ENCODE measurements at places on chromosomes 2 and 18.

DNA sequence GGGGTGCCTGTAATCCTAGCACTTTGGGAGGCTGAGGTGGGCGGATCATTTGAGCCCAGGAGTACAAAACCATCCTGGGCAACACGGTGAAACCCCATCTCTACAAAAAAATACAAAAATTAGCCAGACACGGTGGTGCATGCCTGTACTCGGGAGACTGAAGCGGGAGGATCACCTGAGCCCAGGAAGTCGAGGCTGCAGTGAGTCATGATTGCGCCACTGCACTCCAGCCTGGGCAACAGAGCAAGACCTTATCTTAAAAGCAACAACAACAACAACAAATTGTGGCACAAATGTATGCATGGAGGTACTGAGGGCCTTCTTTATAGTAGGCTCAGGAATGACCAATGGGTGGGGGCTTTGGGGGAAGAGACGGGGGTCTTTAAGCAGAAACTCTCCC, 38.5 kb downstream of the HPCAL1 start:
- DNase-seq: no peak

DNA sequence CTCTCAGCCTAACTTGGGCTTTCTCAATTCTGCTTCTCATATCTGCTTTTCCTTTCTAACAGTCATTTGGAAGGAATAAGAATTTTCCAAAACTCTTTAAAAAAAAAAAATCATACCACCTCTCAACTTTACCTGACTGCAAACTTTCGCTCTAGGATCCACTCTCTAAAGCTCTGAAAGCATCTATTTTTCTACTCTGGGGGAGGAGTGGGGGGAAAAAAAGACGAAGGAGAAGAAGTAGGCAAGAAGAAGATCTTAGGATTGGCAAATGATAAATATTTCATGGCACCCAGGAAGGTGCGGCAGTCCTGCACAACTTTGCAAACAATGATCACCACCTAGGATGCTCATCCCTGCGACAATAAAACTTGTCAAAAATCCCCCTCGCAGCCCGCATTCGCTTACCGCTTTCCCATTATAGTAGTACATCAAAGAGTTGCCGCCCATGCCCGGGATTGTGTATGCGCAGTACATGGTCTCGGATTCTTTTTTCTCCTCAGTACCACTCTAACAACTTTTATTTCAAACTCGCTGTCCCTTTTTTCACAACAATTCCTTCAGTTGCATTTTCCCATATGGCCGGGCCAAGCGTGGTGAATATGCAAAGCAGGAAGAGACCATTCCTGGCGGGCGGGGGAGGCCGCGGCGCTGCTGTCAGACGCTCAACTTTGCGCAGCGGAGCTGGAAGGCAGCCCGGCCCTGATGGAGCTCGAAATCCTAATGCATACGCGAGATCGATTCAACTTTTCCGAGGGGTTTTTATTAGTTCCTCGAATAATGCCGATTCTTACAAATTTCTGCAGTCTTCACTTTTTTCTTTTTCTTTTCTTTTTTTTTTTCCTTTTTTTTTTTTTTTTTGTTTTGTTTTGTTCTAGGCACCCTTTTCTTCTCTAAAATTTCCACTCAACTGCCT, 266.5 kb downstream of the TCF4 start:
- peak; percentile 83 for DNase-seq

- DNase-seq: no peak
Measured at GRCh38 chr18:32373995-32374394, 96.7 kb downstream of the GAREM1 start.

DNA sequence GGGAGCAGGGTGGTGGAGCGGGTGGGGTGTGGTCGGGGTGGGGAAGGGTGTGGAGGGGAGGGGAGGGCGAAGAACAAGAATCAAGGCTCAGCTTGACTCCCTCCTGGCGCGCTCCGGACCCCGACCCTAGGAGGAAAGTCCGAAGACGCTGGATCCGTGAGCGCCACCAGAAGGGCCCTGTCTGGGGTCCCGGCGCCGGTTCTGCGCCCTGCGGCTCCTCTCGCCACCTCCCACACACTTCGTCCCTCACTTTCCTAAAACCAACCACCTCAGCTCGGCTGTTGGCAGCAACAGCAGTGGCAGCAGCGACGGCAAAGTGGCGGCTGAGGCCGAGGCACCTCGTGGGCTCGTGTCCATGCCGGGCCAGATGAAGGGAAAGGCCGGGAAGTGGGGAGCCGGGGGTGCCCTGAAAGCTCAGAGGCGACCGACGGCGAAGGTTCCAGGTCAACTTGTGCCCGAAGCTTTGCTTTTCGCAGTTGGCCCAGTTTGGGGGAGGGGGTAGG, 2.1 kb downstream of the KLHL14 start:
- no peak for DNase-seq

DNA sequence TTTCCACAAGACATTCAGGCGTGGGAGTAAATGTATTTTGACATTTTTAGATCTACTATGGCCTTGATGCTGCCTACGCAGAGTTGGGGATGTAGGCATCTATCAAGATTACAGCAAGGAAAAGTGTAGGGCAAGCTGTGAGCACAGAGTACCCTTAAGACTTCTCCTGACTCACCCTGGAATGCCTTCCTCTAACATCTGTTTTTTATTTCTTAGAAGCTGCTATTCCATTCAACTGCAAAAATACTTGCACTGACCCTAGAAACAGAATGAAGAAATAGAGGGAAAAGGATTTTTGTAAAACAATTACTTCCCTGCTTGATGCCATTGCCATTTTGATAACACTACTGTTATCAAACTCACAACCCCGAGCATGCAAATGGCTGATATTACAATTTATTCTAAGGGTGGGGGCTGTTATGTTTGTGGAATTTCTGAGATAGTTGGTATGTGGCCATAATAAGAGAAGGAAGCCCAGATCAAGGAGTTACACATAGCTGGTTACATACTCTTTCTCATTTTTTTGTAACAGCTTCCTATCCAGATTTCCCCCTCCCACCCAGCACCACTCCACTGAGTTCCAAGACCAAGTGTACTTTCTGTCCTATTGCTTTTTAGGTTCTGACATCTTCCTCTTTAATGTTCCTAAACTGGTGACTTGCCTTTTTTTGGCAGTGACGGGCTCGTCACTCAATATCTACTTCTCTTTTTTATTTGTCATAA, 6.0 kb upstream of the ROCK1 start:
- peak; percentile 77 for DNase-seq

DNA sequence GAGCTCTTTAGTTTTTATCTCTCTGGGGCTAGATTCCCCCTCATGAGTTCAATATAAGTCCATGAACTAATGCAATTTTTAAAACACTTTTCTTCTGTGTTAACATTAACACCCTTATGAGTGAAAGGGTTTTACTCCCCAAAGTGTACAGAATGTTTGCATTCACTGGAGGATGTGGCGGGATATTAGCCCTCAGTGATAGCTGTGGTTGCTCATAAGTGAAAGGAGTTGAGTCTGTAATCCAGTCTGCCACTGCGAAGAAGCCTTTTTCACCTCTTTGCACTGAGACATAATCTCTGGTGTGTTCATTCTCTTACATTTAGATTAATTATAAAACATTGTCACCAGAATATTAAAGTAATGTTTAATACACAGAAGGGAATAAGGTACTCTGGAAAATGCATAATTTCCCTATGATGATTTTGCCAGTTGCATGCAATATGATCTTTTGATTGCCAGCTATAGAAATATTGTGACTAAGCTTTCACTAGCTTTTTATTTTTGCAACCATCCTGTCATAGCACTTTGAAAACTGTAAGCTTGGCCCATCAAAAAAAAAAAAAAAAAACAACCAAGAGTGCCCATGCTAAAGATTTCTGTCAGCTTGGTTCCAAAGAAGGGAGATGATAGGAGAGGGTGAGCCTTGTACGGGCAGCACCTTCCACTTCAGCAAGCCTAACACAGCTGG, 113.2 kb downstream of the BCL11A start:
- no peak for DNase-seq

GRCh38 chr2:74778381-74779264, 55.3 kb upstream of the HK2 start:
- peak; percentile 22 for DNase-seq

GRCh38 chr18:44828080-44828479, 147.4 kb downstream of the SETBP1 start:
- no peak for DNase-seq

- DNase-seq: no peak
Measured at GRCh38 chr2:57050007-57050406, 866.2 kb downstream of the CCDC85A start.

DNA sequence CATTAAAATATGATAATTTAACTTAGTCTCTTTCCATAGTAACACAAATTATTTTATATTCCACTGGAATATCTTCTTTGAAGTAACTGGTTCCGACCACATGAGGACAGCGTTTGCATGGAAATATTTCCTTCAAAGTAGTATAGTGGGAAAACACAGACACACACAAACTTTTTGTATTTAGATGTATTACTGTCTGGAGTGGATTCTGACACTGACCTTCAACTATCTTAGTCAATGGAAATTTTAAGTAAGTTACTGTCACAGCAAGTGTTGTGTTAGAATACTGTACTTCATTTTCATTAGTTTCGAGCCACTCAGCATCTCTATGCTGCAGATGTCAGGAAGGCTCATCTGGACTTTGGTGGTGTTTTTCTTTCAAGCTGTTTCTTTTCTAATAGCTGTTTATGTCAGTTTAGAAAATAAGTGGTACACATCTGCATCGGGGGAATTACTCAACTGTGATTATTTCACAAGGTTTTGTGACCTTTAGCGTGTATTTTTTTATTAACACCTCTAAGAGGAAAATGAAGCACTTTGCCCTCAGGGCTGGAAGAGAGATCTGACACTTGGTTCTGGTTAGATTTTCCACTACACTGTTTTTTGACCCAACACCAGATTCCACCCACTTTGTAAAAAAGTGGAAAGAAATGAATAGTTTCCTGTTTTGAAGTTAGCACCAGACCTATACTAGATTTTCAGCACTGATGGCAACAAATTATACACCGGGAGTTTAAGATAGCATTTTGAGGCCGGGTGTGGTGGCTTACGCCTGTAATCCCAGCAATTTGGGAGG, 18.9 kb upstream of the THOC1 start:
- no peak for DNase-seq

DNA sequence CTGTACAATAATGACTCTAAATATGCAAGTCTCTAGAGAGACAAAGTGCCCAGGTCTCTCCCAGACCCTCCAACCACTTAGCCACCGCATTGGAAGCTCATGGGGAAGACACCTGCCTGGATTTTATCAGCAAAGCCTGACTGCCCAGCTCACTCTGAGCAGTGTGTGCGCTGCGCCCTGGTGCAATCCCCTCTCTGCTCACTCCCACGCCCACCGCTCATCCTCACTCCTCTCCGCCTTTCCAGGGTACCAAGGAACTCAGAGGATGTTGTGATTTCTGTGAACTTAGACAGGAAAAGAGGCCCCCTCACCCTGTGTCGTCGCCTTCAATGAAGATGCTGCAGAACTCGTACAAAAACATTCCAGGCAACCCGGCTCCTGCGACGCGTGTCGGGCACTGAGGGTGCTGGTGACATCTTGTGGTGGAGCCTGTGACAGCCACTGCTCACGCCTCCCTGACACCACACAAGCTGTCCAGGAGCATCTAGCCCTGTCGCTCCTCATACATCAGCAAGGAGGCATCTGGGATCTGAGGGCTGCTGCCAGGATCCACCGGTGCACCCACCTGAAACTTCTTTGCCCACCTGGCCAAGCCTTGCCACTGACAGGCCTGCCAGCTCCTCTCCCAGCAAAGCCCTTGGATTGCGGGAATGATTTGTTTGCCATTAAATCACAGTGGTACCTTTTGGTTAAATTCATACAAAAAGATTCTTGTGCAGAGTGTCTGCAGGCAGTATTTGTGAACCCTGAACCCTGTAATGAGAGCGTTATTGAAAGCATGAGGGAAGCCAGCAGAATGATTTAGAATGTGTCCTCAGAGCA, 220.4 kb downstream of the ZNF516 start:
- no peak for DNase-seq

DNA sequence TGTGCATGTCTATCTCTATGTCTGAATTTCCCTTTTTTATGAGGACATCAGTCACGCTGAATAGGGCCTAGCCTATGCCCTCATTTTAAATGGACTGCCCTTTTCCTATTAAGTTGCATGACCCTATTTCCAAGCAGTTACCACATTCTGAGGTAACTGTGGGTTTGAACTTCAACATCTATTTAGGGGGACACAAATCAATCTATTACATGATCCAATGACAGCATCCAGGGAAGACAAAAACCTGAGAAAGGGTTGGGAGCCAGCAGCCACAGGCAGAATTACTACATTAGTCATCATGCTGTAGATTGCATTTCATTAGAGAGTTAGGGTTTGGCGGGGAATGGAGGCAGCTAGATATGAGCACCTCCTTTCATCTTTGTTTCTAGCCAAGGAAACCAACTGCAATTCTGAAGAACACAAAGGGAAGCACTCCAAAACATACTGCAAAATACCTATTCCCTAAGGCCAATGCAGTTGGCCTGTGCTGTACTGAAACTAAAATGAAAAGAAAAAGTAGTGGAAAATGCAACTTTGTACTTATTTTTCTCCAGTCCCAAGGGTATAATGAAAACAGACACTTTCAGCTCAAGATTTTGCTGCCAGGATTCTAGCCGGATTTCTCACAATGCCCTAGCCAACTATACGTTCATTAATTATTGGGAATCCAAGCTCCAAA, 40.4 kb upstream of the C1D start:
- DNase-seq: no peak

DNA sequence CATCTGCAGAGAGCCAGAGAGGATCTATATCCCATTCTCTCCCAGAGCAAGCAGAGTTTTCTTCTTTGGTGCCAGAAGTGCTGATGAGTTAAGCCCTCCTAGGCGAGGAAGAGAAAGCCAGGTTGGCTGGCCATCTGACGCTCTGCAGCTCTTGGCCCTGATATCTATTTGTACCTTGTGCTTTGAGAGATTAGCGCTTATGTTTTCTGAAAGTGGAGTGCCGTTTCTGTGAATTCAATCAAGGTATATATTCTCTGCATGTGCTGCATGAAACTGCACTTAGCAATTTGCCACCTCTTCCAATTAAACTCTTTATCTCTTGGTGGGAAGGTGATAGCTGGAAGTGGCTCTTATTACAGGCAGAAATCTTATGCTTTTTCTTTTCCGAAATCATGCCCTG, 177.5 kb downstream of the LPIN1 start:
- DNase-seq: no peak

GRCh38 chr18:56067969-56068671, 480.1 kb upstream of the TCF4 start:
- DNase-seq: peak; percentile 47

DNA sequence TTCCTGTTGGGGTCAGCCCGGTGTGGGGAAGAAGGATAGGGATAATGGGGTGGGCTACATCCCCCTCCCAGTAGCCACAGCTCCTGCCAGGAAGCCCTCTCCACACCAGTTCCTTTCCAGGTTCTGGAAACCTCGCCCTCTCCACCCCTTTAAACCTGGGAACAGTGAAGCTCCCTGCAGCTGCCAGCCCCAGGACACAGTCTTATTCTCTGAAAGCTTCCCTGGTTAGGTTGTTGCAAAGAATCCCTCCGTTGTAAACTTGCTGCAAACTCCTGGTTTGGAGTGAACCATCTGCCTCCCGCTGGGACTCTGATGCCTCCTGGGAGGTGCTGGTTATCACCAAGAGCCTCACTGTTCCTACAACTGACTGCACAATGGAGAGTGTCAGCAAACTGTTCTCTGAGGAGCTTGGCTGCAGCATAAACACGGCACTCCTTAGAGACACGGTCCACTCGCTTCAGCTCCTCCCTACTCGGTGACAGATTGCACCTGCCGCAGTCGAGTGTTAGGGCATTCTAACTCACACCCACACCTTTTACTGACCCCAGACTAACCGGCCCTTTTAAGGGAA, 261.8 kb upstream of the RAB6C start:
- DNase-seq: no peak

All from HFF-Myc (cell line).